ENCODE measurements at places on chromosomes 1 and 21. TPM values are rescaled to one million over a fixed set of nuclear protein-coding genes. Genes with fewer than 3 reads are reported as not detected.

The VWA1 gene
- total RNA-seq = 47.1 TPM

The SPRR2E gene
- not detected for total RNA-seq

DNA sequence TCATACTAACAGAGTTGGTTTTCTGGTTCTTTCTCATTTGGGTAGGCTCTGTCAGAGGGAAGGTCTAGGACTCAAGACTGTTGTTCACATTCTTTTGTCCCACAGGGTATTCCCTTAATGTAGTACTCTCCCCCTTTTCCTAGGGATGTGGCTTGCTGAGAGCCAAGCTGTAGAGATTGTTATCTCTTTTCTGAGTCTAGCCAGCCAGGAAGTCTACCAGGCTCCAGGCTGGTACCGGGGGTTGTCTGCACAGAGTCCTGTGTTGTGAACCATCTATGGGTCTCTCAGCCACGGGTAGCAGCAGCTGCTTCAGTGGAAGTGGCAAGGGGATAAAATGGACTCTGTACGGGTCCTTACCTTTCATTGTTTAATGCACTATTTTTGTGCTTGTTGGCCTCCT is 226.4 kb downstream of the LBR start:
- H3K4me1 ChIP-seq = no peaks in the 10 kb centered on the region
- no peak overlapping the region for H3K4me3 ChIP-seq
- no peaks in the 10 kb centered on the region for H3K27me3 ChIP-seq
- no peak overlapping the region for H3K27ac ChIP-seq

The FMO5 gene
- 2.8 TPM for total RNA-seq

- H3K27me3 ChIP-seq = no peaks in the 10 kb centered on the region
- no peak overlapping the region for H3K27ac ChIP-seq
- no peaks in the 10 kb centered on the region for H3K4me1 ChIP-seq
- H3K4me3 ChIP-seq = no peak overlapping the region
These were observed 135.9 kb upstream of the KCNK2 start for GRCh38 chr1:214946615-214947014.

DNA sequence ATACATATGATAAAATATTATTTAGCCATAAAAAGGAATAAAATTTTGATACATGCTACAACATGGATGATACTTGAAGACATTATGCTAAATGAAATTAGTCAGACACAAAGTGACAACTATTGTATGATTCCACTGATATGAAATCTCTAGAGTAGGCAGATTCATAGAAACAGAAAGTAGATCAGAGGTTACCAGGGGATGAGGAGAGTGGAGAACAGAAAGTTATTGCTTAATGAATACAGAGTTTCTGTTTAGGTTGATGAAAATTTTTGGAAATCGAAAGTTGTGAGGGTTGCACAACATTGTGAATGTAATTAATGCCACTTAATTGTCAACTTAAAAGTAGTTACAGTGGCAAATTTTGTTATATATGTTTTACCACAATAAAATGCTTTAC is 315.7 kb upstream of the USP25 start:
- no peak overlapping the region for H3K27ac ChIP-seq
- H3K27me3 ChIP-seq = no peaks in the 10 kb centered on the region
- DNase-seq = no peak
- no peak overlapping the region for H3K4me3 ChIP-seq

DNA sequence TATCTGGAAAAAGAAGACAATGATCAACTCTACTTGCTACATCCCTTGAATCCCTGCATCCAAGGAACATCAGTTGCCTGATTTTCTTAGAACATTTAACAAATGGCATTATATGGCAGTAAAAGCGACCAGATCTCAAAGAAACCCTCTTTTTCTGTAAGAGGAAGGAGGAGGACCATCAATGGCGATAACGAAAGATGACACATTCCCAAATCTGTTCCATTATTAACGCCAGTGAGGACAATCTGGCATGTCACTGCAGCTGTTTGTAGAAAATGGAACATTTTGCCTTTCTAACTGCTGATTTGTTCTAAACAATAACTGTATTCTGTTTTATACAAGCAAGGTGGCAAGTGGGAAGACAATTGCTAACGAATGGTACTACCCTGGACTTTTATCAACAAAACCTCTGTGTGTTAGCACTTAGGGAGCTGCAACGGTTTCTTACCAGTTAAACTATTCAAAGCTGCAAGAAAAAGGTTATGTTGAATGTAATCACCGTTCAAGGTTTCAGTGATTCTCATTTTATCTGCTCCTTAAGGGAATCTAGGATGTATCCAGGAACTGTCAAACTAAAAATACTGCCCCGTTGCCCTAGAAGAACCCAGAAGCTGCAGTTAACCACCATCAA is 251.9 kb downstream of the SDCCAG8 start:
- peaks cover 16% of the 10 kb centered on the region for H3K36me3 ChIP-seq
- DNase-seq = no peak
- H3K4me1 ChIP-seq = no peaks in the 10 kb centered on the region
- H3K4me3 ChIP-seq = no peak overlapping the region

DNA sequence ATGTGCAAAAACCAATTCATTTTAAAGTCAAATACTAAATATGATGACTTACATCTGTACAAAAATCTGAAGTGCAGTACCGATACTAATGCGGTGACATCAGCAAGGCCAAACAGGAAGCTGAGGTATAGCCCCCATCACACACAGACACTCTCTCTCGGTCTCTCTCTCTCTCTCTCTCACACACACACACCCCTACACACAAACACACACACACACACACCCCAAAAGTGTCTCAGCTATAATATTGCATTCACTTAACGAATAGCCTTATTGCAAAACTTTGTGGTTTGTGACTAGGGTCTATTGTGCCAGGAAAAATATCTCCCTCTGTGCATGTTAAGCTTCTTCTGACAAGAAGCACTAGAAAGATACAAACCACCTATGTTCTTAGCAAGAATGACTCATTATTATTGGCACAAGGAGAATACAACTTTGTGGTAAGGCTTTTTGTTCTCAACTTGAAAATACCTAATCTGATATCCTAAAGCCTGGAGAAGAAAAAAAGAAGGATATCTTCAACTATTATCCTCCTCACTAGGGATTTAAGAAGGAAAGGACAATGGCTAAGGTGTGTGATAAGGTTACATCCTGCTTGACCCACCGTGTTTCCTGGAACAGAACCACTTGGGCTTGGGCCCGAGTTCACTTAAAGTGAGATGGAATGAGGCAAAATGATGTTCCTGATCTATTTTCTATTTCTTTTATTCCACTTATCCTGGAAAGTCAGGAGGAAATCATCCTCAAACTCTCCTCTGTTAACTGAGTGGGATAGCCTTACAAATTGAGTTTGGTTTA is 107.1 kb downstream of the NIBAN1 start:
- no peak for DNase-seq
- peak overlapping the region; percentile 66 for H3K27ac ChIP-seq

- H3K4me3 ChIP-seq = no peak overlapping the region
- no peaks in the 10 kb centered on the region for H3K36me3 ChIP-seq
- H3K27ac ChIP-seq = no peak overlapping the region
These were observed 2.5 kb downstream of the CGN start for GRCh38 chr1:151513626-151514121.

GRCh38 chr1:32339363-32339978 is 3.4 kb upstream of the MARCKSL1 start:
- no peaks in the 10 kb centered on the region for H3K36me3 ChIP-seq
- DNase-seq = no peak
- H3K4me1 ChIP-seq = peaks cover 22% of the 10 kb centered on the region
- H3K4me3 ChIP-seq = no peak overlapping the region

GRCh38 chr1:59138402-59138801 is 158.5 kb upstream of the FGGY start:
- DNase-seq = no peak
- H3K36me3 ChIP-seq = no peaks in the 10 kb centered on the region
- no peak overlapping the region for H3K27ac ChIP-seq
- H3K4me3 ChIP-seq = no peak overlapping the region
- no peaks in the 10 kb centered on the region for H3K4me1 ChIP-seq

DNA sequence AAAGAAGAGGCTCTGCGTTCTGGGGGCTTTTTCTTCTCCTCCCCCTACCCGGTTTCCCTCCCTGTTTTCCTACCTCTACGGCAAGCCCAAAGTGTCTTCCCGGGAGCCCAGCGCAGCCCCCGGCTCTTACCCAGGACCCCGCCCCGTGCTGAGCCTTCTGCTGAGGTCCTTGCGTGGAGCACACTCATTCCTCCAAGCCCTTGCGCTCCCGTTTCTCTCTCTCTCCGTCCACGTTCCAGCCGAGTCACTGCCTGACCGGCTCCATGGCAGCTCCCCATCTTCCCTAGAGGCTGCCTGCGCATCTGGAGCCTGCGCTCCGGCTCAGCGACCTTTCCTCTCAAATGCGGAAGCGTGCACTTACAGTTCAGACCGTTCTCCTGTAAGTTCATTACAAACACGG is 24.9 kb upstream of the PDXK start:
- H3K4me3 ChIP-seq = no peak overlapping the region
- no peak overlapping the region for H3K27ac ChIP-seq
- H3K4me1 ChIP-seq = no peaks in the 10 kb centered on the region
- peaks cover 78% of the 10 kb centered on the region for H3K36me3 ChIP-seq

DNA sequence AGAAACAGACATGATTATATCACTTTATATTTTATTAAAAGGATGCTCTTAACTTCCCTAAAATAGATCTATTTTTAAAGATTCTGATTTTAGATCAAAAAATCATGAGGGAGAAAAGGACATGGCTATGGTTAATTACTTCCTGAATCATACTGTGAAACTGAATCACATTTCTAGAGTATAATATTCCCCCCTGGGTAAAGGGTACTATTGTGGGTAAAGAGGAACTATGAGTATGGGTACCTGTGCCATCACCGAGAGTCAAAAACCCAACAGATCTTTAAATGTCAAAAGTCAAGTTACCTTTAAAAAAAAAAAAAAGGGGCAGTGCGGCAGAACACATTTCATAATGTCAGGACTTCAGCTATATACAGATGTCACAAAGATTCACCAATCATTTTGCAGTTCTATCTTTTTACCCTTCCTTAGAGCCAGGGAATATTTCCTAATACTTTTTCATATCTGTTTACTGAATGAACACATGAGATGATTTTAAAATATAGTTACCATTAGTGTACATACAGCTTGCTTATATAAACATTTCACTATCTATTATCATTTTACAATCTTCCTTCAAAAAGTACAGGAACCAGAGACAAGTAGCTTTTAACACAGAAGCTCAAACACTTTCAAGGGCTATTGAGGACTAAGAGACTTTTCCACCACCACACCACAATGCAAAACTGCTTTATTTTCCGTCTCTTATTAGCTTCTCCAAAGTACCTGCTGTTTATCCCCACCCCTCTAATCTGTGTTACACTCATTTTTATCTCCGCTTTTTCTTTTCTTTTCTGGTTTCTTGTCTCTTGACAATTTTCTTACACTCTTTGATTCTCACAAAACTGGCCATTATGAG is 45.0 kb downstream of the EVI5 start:
- DNase-seq = no peak
- no peaks in the 10 kb centered on the region for H3K27me3 ChIP-seq

- no peak for DNase-seq
- no peaks in the 10 kb centered on the region for H3K4me1 ChIP-seq
- H3K36me3 ChIP-seq = no peaks in the 10 kb centered on the region
- no peak overlapping the region for H3K27ac ChIP-seq
These were observed 15.4 kb downstream of the ALG14 start for GRCh38 chr1:95057351-95057750.

- DNase-seq = no peak
- H3K36me3 ChIP-seq = no peaks in the 10 kb centered on the region
- H3K4me3 ChIP-seq = no peak overlapping the region
- no peak overlapping the region for H3K27ac ChIP-seq
These were observed 96.7 kb upstream of the SLC44A3 start for GRCh38 chr1:94723463-94723862.

The CFAP126 gene
- not detected for total RNA-seq

DNA sequence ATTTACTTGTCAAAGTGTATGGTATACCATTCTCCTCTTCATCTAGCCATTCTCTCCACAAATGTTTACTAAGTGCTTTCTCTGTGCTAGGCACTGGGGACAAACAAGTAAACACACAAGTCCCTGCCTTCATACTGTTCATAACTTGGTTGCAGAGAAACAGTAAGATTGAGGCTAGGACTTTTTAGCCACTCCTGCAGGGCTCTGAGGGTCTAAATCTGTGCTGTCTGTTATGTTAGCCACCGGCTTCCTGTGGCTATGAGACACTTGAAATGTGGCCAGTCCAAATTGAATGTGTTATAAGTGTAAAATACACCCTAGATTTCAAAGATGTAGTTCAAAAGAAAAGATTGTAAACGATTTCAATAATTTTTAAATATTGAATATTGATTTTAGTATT is 50.2 kb downstream of the AZIN2 start:
- no peaks in the 10 kb centered on the region for H3K27me3 ChIP-seq
- H3K4me1 ChIP-seq = peaks cover 6% of the 10 kb centered on the region
- DNase-seq = no peak
- H3K4me3 ChIP-seq = no peak overlapping the region
- no peak overlapping the region for H3K27ac ChIP-seq

The SAMD11 gene
- total RNA-seq = 4.2 TPM

The IFI44L gene
- total RNA-seq = 7.8 TPM

The ANGPTL3 gene
- total RNA-seq = not detected

The C8A gene
- not detected for total RNA-seq

The EXTL2 gene
- total RNA-seq = 14.4 TPM

The ATP5PF gene
- total RNA-seq = 232 TPM

GRCh38 chr1:217539510-217539909 is 91.4 kb downstream of the GPATCH2 start:
- H3K4me1 ChIP-seq = no peaks in the 10 kb centered on the region
- no peaks in the 10 kb centered on the region for H3K36me3 ChIP-seq
- H3K4me3 ChIP-seq = no peak overlapping the region
- no peak for DNase-seq

- H3K36me3 ChIP-seq = peaks cover 14% of the 10 kb centered on the region
- H3K4me3 ChIP-seq = no peak overlapping the region
- DNase-seq = no peak
- no peaks in the 10 kb centered on the region for H3K4me1 ChIP-seq
- H3K27me3 ChIP-seq = no peaks in the 10 kb centered on the region
These were observed 102.7 kb downstream of the ZP4 start for GRCh38 chr1:237788069-237788468.

The LAMTOR2 gene
- total RNA-seq = 84.2 TPM

GRCh38 chr1:76944942-76945341 is 77.7 kb downstream of the ST6GALNAC5 start:
- H3K27me3 ChIP-seq = no peaks in the 10 kb centered on the region
- H3K36me3 ChIP-seq = no peaks in the 10 kb centered on the region
- no peak overlapping the region for H3K27ac ChIP-seq

Data from sigmoid colon (tissue), 7 donors.